PC-3 (cell line): ENCODE measurements at places on chromosomes 6 and 20.

DNA sequence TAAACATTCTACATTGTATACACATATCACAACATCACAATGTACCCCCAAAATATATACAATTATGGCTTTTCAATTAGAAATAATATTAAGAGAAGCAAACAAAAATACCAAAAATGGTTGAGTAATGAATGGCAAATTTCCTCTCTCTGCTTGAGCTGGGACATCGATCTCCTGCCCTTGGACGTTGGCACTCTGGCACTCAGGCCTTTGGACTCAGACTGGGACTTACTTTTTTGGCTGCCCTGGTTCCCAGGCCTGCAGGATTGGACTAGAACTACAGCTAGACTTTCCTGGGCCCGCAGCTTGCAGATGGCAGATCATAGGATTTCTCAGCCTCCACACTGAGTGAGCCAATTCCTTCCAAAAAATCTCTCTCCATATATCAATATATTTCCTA is 52.9 kb upstream of the KCNK16 start:
- DNase-seq, result no peak

- DNase-seq, result no peak
Observed at GRCh38 chr6:3862038-3862437, 12.9 kb downstream of the FAM50B start.

DNA sequence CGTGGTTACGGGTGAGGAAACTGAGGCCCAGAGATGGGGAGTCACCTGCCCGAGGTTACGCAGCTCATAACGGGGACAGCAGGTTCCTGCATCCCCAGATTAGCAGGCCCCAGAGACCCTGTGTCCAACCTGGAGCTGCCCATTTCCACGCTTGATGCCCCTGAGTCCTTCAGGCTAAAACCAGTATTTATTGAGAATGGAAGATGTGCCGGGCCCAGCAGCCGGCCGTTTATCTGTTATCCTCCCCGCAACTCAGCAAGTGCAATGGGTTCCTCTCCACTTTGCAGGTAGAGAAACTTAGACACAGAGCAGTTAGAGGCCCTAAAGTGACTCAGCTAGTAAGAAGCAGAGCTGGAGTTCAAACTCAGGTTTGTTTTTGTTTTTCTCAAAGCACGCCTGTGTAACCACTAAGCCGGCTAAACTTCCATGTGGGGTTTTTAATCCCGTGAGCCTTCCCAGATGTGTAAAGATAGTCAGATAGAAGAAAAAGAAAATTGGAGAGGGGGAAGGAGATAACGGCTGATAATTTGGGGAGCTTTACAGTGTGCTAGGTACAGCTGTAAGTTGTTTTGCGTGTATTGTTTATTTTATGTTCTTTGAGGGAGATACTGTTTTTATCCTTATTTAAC is 775 bp downstream of the PFDN4 start:
- DNase-seq, result peak; percentile 59

DNA sequence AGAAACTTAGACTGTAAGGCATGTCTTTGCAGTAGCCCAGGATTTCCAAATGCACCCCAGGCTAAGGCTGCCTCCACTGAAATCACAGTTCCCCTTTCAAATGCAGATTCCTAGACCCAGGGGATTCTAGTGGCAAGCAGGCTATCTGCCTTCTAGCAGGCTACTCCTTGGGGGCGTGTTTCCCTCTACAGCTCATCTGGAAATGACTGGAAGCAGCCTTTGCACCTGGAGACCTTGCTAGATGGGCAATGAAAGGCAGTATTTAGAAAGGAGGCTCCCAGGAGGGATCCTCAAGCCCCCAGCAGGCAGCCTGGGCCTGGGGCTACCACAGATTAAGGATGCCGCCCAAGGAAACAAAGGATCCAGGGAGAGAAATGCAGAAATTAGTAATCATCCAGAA is 26.0 kb upstream of the SYNDIG1 start:
- no peak for DNase-seq

DNA sequence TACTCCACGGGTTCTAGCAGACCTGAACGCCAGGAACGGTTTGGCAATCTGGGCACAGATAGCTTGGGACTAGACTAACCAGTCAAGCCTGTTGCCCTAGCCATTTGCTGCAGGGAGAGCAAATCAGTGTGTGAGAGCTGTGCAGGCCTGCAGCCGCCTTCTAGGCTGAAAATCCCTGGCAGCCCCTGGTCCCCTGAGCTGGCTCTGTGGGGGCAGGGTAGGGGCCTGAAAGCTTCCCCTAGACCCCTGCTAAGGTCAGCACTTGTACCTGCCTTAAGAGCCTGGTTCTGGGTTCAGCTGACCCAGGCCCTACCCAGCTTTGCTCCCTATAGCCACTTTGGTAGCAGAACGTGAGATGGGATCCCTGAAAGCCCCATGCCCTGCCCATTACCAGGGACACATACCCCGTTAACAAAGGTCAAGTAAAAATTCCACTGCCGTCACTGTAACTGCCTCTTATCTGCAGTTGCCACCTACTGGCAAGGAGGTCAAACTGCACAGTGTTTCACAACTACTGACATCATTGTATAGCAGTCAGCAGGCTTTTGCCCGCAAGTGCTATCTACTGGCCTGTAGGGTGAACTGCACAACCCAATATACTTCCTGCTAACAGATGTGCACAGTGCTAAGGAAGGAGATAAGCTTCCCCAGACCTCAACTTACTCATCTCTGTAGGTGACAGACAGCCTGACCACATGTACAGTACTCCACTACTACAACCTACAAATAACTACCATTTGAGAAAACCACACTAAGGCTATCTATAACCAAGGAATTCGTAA is 95.1 kb upstream of the OLIG3 start:
- peak; percentile 64 for DNase-seq

GRCh38 chr20:13131688-13132087 is 89.4 kb upstream of the ISM1 start:
- no peak for DNase-seq

DNA sequence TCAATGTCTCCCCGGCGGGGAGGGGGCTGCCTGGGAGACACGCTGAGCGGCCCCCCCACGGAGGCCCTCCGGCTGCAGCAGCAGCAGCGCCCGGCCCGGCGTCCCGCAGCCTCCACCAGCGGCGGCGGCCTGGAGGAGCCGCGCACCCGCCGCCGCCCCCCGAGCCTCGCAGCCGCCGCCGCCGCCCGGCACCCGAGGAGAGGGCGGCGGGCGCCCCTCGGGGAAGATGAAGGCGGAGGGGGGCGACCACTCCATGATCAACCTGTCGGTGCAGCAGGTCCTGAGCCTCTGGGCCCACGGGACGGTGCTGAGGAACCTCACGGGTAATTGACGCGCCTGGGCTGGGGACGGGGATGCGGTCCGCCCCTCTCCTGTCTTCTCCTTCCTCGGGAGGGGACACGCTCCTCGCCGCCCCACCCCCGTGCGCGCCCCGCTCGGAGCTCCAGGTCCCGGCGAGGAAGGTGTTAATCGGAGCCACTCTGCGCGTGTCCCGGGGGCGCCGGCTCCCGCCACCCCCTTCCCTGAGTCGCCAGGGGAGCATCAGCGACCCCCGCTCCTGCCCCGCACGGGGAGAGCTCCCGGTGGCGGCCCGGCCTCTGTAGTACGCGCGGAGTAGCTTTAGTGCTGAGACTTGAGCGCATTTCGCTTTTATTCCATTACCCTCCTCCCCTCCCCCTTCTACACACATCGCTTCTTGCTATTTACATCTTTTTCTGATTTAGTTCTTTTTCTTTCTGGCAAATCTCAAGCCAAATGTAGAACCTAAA is 686 bp downstream of the TMEM170B start:
- DNase-seq, result no peak

DNA sequence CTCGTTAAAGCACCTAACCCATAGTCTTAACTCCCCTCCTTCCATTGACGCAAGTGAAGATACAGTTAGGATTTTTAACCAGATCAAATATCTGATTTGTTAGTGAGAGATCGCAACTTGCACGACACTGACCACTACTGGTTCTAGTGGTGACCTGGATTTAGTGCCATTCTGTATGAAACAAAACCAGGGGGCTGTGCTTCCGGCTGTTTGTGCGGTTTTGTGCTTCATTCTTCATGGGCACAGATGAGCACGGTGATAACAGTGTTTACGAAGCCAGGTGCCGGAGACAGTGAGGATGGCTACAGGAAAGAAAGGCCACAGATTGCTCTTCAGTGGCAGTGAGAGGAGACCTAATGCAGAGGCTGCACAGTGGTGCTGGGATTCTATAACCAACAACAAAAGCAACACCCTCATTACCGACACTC is 75.5 kb downstream of the NOL4L start:
- DNase-seq, result peak; percentile 85

GRCh38 chr6:141211845-141212244 is 920.9 kb upstream of the GJE1 start:
- DNase-seq, result no peak

GRCh38 chr6:11613858-11614257 is 76.3 kb downstream of the TMEM170B start:
- peak; percentile 94 for DNase-seq

- DNase-seq, result no peak
Observed at GRCh38 chr20:52847029-52847660, 125.0 kb upstream of the TSHZ2 start.

DNA sequence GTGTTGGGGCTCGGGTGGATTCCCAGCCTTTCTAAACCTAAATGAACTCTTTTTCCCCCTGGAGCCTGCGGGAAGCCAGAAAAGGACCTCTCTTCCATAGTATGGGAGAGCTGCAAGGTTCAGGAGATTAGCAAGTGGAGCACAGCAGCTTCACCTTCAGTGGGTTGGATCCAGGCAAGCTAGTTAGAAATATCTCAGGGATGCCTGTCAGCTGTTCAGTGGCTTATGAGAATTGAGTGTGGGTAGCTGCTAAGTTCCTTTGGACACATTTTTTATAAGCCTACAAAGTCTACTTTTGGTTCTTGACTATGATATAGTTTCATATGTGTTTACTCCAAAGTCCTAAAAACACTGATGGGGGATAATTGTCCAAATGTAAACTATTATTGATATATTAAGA is 642.1 kb downstream of the EPM2A start:
- DNase-seq, result no peak

DNA sequence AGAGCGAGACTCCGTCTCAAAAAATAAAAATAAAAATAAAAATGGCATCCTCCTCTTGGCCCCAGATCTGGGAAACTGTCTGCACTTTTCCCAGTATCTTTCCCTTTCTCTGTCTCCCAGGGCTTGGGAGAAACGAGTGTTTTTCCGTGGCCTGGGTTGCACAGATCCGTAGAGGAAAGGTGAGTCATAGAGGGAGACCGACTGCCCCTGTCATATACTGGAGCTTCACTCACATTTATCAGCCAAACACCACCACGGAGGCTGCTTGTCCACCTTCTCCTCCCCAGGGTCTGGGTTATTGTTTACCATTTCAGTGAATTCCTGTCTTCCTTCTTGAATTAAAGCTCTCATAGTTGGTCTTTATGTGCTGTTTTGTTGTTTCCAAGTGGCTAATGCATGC is 31.9 kb upstream of the EIF2S2 start:
- DNase-seq, result no peak

GRCh38 chr20:37711994-37712964 is 18.4 kb downstream of the CTNNBL1 start:
- DNase-seq, result no peak

DNA sequence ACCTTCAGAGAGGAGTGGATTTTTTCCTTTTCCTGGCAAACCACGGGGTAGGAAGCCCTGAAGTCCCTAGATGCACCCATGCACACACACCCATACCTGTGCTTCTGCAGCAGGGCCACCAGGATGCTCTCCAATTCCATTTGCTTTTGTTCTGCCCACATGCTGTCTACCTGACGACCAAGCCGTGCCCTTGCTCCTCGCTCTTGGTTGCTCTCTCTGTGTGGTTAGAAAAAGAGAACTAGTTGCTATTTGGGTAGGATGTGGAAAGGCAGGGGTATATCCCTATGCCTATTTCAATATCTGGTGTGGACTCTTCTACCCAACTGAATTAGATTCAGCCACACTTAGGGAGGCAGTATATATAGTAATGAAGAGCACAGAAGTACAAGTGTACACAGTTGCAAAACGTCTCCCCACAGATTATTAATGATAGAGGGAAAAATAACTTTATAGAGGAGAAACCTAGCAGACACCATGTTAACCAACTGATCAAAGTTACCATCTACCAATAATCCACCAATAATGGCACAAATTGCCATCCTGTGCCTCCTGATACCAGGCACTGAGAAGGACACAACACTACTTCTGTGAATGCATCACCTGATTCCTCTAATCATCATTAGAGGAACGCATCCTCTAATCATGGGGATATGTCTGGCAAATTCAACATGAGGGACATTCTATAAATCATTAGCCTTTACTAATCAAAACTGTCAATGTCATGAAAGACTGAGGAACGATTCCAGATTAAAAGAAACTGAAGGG is 7.3 kb downstream of the GHRH start:
- DNase-seq, result no peak

GRCh38 chr6:79993911-79994309 is 10.5 kb upstream of the TTK start:
- no peak for DNase-seq

- DNase-seq, result peak; percentile 55
Observed at GRCh38 chr20:1465470-1466210, 1.0 kb downstream of the NSFL1C start.

DNA sequence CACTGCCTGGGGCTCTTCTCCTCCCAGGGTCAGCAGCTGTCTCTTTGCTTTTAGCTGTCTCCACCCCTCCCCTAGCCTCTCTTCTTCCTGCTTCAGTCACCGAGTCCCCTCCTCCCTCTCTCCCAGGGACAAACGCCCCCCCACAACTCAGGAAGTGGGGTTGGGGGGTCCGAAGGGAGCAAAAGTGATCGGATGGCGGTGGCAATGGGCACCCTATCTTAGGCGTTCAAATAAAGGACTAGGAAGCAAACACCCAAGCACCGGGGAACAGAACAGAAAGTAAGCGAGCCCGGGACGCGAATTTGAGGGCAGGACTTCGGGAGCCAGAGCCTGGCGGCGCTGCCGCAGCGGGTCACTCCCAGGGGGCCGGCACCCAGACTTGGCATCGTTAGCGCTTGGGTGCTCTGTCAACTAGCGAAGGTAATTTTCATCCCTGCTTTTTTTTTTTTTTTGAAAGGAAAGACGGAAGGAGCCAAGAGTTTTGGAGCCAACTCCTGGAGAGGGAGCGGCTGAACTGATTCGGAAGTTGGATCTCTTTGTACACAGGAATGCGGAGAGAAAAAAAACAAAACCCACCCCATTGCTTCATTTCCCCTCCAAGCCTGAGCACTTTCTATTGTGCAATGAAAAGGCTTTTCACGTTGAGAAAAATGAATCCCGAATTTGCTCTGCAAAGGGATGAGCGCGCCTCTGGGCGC is 815 bp upstream of the ITPR3 start:
- DNase-seq, result peak; percentile 47

GRCh38 chr20:4681401-4681800 is 40.3 kb upstream of the PRND start:
- no peak for DNase-seq

GRCh38 chr20:17795501-17796071 is 95.8 kb downstream of the BANF2 start:
- DNase-seq, result no peak
